EH (cell line): ENCODE measurements at places on chromosomes 6 and 20.

DNA sequence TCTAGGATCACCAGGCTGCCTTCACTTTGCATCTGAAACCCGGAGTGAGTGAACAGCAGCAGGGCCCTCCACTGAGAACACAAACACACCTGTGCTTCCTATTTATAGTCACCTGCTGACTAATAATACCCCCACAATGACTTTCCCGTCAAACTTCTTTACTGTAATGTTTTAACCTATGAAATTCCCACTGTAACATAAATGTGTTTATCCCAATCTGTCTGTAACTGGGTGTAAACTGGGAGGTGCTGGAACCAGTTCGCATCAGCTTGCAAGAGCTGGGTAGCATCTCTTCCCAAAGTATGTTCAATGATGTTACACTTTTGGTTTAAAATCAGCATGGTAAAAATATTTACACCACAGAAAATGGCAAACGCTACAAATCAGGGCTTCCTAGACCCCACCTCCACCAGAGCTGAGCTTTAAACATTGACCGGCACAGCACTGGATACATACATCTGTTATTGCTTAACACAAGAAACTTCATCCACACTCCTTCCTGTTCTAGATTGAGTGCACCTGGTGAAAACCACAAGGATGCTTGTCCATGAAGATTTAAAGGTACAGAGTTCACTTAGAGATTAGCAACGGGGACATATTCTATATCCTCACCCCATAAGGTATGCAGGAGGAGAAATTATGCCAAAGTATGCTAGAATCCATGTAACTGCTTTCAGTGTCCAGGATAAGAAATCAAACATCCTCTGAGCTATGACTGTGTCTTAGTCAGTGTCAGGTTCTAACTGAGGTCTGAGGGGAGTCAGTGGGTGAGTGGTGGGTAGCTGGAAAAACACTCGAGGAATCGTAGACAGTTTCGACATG is 79.0 kb downstream of the ALDH8A1 start:
- DNase-seq: no peak

DNA sequence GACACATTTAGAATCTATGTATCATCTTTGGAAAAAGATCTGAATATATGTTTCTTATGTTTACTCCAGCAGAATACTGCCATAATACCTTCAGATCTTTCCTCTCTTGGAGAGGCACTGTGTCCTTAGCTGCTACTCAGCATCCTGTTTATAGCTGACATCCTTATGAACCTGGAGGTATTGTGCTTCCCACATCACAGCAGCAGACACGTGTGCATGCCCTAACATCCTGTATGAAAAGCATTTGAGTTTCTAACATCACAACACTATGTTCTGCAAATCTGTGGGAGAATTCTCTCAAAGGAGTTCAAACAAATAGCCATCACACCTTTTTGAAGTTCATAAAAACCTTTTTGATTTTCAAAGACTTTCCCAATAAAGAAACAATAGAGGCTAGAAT is 216.0 kb downstream of the GJA1 start:
- DNase-seq: peak; percentile 26

DNA sequence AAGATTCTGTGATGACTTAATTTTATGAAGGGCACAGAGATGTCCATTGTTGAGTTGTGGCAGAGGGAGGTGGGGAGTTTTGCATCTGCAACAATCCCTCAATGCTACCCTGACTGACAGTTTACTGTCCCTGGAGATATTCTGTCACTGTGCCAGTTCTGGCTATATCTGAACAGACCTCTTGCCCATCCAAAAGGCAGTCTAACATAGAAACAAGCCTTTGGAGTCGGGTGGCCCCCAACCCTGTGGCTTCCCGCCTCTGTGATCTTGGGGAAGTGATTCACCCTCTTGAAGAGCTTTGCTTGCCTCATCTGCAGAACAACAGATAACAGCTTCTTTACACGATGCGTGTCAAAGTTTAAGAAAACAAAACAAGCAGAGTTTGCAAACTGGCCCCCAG is 3.8 kb upstream of the E2F1 start:
- DNase-seq: peak; percentile 48

DNA sequence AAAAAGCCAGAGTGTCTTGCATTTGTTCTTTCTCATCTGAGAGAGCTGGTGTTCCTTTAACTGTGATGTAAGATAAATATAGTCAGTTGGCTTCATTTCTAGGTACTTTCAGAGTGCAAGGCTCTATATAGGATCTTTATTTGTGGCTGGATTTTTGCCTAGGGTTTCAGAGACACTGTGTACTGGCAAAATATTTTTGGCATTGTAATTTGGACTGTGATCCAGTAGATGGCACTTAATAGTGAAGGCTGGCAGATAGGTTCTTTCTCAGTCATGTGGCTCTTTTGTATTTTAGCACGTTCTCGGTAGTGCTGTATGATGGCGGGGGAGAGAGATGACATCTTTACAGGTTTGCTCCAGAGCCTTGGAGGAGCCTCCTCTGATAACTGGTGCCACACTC is 26.8 kb upstream of the SLC35B3 start:
- DNase-seq: no peak

DNA sequence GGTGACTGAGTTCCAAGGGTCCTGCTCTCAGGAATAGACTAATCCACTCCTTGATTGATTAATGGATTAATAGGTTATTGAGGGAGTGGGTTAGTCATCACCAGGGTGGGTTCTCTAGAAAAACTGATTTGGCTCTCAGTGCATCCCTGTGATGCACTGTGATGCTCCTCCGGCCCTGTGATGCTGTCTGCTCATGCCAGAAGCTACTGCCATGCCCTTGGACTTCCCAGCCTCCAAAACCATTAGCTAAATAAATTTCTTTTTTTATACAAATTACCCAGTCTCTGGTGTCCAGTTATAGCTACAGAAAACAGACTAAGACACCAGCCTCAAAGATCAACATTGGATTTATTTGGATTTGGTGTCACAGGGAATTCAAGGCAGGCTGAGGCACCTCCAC is 40.4 kb upstream of the CST7 start:
- DNase-seq: no peak

DNA sequence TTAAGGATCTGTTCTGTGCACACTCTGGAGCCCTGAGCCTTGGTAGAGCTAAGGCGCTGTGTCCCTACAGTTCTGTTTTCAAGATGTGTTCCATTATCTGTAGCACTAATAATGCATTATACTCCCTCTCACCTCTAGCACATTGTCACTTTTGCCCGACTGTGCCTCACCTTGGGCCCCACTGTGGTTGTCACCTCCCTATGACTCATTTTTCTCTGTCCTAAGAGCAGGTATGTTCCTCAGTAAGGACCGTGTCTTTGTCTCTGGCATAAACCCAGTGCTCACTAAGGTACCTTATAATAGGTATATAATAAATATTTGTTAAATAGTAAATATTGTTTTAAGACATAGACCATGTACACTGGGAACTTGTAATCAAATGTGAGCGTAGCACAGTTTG is 942.5 kb upstream of the CITED2 start:
- no peak for DNase-seq

DNA sequence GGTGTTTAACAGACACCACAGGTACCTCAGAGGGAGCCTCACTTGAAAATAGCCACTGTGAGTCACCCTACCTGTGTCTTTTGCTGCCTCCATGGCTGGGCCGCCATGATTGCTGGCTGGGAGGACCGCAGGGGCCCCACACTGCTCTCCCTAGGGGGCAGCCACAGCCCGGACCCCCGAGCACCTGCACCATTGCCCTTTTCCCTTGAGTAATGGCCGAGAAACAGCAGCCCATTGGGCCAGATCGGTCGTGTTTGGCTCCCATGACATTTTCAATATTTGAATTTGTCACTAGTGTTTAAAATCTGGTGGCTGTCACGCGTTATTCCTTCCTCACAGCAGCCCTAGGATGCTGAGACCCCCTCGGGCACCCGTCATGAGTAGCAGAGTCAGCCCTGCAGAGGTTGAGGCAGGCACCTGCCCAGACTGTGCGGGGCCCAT is 6.7 kb downstream of the ZBP1 start:
- no peak for DNase-seq

DNA sequence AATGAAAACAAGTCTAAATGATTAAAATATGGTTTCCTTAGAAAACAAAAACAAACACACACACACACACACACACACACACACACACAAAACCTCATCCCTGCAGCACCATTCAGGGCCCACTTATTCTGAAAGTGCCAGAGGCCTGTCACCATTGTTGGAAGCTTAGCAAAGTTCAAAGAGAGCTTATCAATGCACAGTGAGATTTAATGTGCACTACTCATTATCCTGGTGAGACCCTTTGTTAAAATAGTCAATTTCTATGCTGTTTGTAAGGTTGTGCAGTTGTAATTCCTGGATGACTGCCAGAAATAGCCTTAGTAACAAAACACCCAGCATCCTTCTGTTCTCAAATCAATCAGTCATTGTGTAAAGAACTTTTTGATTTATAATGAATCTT is 482.9 kb downstream of the GRIK2 start:
- no peak for DNase-seq

- DNase-seq: peak; percentile 61
Observed at GRCh38 chr6:1393641-1394283, 4.4 kb downstream of the FOXF2 start.

DNA sequence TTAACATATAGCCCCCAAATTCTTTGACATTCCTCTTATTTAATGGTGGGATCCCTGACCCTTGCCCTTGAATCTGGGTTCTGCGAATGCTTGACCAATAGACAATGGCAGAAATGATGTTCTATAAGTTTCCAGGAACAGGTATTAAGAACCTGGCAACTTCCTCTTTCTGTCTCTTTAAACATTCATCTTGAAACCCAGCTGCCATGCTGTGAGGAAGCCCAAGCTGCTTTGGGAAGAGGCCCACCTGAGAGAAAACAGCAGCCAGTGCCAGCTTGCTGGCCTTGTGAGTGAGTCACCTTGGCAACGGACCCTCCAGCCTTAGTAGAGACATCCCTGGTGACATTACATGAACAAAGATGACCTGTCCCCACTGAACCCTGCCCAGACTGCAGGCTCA is 45.2 kb upstream of the RALY start:
- no peak for DNase-seq

- no peak for DNase-seq
Observed at GRCh38 chr20:821046-821730, 12.3 kb upstream of the FAM110A start.

DNA sequence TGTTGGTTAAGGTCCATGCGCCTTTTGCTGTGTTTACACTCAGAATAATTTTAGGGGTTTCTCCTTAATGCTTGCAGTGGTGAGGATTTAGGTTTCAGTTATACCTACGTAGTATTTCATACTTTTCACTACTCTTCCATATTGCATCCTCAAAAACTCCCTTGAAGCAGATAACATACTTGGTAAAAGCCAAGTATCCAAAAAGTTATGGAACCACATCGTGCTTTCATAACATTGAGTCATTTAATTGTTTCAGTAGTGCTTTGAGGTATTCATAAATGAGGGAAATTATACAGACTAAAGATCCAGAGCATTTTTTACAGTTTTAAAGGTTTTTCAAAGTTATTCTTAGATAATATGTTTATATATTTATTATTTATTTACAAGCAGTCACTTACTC is 4.0 kb upstream of the ATXN1 start:
- peak; percentile 37 for DNase-seq

DNA sequence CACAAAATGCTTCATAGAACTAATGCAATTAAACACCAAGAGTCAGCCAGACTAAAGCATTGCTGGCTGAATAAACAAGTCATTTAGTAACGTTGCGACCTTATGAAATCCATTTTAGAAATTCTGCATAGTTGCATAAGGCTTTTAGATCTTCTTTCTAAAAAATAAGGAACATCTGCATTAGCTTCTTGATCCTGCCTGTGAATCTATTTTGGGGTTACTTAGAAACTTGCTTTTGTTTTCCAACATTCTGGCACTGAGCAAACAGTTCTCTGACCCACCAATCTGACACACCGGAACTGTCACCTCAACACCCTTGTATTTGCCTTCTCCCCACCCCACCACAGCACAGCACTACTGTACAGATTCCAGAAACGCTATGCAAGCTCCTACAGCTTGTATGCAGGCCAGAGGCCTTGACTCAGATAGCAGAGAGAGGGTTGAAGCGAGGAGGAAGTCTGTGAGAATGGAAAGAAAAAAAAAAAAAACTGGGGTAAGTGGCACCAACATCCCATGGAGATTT is 55.0 kb downstream of the KIF13A start:
- peak; percentile 90 for DNase-seq

- DNase-seq: peak; percentile 45
Observed at GRCh38 chr6:11645016-11645415, 107.5 kb downstream of the TMEM170B start.

- DNase-seq: no peak
Observed at GRCh38 chr6:117384659-117385058, 41.1 kb downstream of the ROS1 start.

DNA sequence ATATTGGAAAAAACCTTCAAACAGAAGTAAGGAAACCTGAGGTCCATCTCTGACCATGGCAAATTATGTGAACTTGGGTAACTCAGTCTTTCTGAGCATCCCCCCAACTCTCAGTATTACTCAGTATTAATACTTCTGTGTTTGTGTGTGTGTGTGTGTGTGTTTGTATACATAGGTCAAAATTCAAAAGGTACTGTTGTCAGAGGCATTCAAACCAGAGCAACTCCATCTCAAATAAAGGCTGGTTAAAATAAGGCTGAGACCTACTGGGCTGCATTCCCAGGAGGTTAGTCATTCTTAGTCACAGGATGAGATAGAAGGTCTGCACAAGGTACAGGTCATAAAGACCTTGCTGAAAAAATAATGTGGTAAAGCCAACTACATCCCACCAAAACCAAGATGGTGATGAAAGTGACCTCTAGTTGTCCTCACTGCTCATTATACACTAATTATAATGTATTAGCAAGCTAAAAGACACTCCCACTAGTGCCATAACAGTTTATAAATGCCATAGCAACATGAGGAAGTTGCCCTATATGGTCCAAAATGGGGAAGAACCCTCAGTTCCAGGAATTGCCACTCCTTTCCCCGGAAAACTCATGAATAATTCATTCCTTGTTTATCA is 33.3 kb upstream of the SLC22A16 start:
- peak; percentile 89 for DNase-seq

DNA sequence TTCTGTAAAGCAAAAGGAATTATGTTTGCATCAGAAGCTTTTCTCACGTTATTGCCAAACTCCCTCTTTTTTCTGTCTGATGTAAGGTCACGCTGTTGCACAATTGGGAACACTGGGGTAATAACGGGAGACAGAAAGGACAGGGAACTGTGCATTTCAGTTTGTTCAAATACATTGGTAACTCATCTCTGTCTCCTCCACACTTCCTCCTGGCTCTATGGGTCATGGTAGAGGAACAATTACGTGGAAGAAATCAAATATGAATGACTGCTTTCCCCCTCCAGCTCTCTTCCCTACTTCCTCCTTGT is 132.2 kb upstream of the TNFAIP3 start:
- no peak for DNase-seq

- peak; percentile 98 for DNase-seq
Observed at GRCh38 chr6:134908906-134909516, 40.9 kb downstream of the ALDH8A1 start.

- DNase-seq: no peak
Observed at GRCh38 chr6:81666481-81666880, 86.0 kb downstream of the TENT5A start.

- peak; percentile 42 for DNase-seq
Observed at GRCh38 chr6:152471456-152472265, 165.5 kb downstream of the SYNE1 start.
